ENCODE measurements at places on chromosomes 2 and 18.

DNA sequence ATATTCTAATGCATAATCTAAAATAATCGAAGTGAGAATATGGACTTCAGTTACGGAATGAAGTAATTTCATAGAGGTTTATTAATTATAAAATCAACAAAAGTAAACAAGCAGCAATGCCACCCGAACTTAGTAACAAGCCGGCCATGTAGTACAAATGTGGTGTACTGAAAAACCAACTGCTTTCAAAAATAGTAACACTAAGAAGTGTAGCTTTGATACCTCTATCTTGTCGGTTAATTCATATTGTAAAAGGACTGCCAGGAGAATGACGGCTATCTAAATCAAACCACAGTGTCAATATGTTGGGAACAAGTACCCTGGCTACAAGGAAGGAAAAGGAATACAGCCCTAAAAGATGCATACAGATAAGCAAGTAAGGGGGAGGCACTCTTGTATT lies 48.5 kb downstream of the WDR33 start:
- no peak for DNase-seq

DNA sequence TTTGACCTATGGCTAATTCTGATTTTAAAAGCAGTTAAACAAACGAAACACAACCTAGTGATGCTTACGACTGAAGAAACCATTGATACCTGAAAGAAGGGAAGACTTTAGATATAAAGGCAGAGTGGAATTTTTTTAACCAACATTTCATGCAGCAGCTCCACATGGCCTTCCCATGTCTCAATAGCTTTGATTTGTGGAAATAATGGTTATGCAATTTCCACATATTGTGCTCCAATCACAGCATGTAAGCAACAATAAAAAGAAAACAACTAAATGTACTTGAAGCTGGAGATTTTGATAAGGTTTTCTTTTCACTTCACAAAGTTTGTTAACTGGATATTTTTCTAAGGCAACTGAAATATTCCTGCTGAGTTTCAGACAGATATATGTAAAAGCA lies 82.0 kb upstream of the SLC39A10 start:
- DNase-seq = no peak

DNA sequence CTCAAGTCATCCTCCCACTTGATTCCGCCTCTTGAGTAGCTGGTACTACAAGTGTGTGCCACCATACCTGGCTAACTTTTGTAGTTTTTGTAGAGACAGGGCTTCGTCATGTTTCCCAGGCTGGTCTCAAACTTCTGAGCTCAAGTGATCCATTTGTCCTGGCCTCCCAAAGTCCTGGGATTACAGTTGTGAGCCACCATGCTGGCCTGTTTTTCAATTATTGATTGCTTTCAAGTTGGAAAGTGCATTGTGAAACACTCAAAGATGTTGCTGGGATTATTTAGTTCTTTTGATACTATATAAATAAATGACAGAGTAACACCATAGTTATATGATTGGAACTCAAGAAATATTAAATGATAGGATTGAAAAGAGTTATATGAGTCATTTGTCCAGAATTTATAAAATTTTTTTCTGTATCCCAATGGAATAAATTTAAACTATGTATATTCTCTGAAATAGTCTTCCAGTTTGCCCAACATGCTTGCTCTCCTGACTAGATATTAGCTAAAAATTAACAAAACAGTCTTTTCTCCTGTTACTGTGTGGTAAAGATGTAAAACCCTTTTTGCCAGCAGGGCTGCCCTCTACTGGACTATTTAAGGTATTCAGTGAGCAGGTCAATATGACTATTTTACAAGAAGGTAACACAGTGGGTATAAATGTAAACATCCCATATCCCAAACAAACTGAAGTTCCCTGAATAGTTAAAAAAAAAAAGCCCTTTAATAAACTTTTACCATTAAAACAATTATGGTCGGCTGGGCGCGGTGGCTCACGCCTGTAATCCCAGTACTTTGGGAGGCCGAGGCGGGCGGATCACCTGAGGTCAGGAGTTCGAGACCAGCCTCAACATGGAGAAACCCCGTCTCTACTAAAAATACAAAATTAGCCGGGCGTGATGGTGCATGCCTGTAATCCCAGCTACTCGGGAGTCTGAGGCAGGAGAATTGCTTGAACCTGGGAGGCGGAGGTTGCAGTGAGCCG lies 42.7 kb downstream of the ACSL3 start:
- DNase-seq = peak; percentile 51

DNA sequence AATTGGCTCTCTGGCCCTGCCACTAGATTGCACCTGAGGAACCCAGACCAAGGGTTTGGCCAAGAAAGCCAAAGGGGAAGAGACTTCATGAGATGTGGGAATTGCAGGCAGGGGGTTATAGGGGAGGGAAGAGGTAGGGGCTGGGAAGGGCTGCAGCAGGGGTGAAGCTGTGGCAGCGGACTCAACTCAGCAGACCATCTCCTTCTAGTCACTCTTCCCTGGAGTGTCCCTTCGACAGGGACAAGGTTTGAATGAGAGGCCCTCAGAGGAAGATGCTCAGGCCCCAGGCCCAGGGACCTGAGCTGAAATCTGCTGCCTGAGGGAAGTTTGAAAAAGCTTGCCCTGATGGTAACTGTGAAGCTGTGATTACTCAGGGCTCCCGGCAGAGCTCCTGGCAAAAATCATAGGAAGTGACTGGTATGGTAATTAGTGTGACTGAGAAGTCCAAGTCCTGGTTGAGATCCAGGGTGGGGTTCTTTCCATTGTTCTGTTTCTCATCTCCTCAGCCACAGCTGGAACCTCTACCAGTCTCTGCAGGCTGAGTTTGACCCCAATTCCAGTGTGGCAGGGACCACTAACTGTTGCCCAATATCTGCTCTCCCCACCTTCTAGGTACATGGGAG lies 300.9 kb downstream of the CYP26B1 start:
- DNase-seq = peak; percentile 25

DNA sequence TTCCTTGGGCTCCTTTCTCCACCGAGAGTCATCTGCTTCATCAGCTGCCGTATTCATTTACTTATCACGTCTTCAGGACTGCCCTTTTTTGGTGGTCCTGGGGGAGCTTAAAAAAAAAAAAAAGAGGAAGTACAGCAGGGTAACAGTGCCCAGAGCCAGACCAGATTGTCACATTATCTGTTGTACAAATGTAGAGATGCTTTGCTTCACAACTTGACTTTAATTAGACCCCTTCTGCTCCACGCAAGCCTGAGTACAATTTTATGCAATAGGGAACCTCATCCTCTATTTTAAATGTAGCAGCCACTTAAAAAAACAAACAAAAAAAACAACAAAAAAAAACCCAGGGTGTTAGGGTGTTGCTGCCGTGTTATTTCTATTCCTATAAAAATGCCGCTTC lies 128.3 kb downstream of the PRPF40A start:
- no peak for DNase-seq

- DNase-seq = no peak
Observed at GRCh38 chr2:111220962-111221361, 100.2 kb downstream of the BCL2L11 start.

DNA sequence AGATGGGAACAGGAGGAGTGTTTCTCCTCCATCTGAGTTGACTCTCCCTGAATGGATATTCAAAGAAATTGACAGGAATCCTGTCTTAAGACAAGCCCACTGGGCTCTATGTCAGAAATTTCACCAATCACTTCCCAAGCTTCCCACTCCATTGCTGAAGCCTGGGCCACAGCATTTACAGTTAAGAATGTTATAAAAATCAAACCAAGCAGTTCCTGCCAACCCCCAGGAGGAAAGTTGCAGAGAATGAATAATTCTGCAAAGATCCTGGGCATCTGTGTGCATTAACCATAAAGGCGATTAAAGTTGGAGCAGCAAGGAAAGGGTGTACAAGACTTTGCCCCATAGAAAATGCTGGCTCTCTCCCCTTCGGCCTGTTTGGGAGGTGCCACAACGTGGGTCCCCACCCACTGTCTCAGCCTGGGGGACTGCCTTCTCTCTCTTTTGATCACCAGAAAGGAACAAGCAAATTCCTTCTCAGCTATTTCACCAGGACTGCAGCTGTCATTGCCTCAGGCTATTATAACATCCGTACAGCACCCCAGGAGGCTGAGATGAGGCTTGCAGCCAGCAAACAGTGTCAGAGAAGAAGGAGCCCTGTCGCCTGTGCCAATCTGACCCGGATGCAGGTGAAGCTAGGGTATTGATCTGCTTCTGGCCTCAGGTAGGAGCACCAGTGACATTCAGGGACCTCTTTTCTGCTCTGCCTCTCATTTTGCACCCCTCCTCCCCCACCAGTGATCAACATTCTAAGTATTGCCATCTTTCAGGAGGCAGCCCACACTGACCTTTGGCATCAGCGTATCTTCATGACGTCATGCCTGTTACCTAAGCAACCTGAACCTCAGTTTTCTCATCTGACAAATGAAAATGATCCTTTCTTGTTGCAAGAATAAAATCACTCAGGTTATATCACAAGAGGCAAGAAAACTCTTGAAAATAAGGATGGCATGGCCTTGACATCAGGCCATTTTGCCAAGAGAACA lies 219.0 kb downstream of the SH3BP4 start:
- DNase-seq = peak; percentile 68

GRCh38 chr2:13009027-13009642 lies 292.4 kb downstream of the TRIB2 start:
- no peak for DNase-seq

GRCh38 chr18:56770873-56771272 lies 119.7 kb downstream of the WDR7 start:
- DNase-seq = no peak

- DNase-seq = peak; percentile 16
Observed at GRCh38 chr2:172736424-172737174, 954 bp downstream of the RAPGEF4 start.

DNA sequence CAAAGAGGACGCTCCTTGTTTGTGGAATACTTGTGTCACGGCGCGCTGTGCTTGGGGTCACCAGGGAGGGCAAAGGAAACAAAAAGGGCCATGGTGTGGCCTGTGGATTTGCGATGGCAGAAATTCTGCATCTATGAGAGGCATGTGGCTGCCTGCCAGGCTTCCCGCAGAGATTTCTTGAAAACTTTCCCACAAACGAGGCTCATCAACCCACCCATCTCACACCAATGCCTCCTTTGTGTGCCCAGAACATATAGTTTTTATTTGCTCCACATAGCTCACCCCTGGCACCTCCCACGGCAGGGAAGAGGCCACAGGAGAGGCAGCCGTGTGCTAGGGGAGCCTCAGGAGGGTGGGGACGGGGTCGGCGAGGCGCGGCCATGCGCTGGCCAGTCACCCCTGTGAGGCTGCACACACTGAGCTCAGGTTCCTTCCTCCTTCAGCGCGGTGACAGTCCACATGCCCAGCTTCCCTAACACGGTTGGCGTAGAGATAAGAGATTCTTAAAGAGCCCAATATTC lies 100.3 kb downstream of the MBP start:
- no peak for DNase-seq

DNA sequence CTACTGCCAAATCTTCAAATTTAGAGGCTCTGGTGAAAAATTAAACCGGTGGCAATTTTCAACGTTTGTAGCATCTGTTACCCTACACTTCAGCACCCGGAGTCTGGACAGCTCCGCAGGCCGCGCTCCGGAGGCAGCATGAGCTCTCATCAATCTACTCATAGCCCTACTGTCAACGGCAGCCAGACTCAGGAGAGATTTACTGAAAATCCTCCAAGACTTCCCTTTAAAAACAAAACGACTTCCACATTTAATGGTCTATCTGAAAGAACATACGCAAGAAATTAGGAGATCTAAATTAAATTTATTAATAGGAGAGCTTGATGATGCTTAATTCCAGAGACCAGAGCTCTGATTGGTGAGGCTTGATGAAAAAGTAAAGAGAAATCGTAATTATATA lies 970 bp upstream of the ADCYAP1 start:
- peak; percentile 83 for DNase-seq

- no peak for DNase-seq
Observed at GRCh38 chr18:58863539-58864145, 1.0 kb upstream of the ZNF532 start.

GRCh38 chr18:45879681-45880655 lies 54.5 kb downstream of the SIGLEC15 start:
- peak; percentile 79 for DNase-seq

DNA sequence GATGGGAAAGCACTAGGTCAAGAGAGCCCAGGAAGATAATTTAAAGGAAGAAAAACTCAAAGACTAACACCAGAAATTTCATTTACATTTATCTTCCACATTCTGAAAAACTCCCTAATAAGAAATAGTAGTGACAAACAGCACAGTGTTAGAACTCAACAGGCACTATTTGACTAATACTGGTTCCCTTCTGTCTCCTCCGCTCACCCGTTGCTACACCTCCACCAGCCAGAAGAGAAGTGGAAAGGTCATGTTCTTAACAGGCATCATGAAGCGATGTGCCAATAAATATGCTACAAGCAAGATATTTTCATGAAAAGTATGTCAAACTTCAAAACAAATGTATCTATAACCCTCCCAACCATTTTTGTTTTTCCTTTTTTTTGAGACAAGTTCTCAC lies 5.7 kb downstream of the ROCK1 start:
- DNase-seq = no peak

- DNase-seq = no peak
Observed at GRCh38 chr18:24875777-24876176, 415.3 kb downstream of the HRH4 start.

- no peak for DNase-seq
Observed at GRCh38 chr2:15432642-15433256, 128.4 kb downstream of the NBAS start.

GRCh38 chr18:77035380-77036187 lies 97.0 kb downstream of the MBP start:
- DNase-seq = no peak

DNA sequence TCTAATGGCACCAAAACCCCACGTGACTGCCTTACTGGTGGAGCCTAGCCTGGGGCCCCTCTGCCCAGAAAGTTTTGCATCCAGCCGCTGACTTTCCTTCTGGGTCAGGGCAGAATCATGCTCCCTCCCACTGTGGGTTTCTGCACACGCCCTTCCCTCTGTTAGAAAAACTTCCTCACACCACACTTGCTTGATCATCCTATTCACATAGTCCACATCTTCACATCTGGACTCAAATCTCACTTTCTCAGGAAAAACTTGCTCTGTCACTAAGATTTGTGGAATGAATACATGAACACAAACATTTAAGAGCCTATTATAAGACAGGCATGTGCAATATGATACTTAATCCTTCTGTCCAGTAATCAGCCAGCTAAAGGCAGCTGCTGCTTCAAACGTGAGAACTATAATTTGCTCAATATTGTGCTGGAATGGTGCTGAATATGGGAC lies 274.7 kb downstream of the RND3 start:
- peak; percentile 30 for DNase-seq

DNA sequence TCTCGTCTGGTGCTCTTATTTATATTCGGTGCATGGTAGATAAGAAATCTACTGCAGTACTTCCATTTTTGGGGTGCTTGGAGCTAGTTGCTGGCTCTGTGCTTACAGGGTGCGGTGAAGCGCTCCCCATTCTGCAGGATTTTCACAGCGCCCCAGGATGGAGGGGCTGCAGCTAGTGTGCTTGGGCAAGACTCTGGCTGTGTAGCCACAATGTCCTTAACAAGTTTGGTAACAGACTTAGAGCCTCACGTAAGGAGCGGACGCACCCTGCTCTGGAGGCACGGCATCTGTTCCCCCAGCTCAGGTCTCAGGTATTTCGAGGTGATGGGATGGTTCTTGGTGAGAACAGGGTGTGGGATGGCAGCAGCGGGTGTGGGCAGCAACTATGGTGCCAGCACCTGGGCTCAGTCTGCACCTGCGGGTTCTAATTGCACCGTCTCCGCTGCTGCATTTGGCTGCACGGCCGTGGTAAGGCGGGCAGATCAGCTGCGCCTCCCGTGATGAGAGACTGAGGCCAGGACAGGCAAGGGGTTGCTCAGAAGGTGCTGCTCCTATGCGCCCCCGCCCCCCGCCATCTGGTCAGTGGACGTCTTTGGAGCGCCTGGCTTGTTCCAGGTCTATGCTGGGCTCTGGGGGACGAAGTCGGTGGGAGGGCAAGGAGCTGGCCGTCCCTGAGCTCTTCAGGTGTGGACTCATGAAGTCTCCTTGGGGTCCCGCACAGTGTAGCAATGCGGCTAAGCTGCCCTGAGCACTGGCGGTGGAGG lies 20.1 kb upstream of the ALLC start:
- no peak for DNase-seq

All from muscle of back (tissue), 13 donors.